ENCODE measurements at places on chromosomes 3 and 15.

GRCh38 chr15:33644304-33644703, 324.0 kb upstream of the CHRM5 start:
- no peak for DNase-seq

GRCh38 chr3:156187146-156187769, 66.9 kb downstream of the KCNAB1 start:
- DNase-seq = no peak

- no peak for DNase-seq
Observed at GRCh38 chr3:45442679-45443253, 54.4 kb downstream of the LARS2 start.

GRCh38 chr3:194101592-194102432, 34.1 kb upstream of the HES1 start:
- no peak for DNase-seq

GRCh38 chr3:142087676-142088075, 61.7 kb downstream of the TFDP2 start:
- no peak for DNase-seq

Measured in stimulated activated CD8-positive, alpha-beta memory T cell treated with anti-CD3 and anti-CD28 coated beads, Interleukin-15, amount 100 ng/mL, for 24 hours (primary cell).